D721Med (cell line): ENCODE measurements at places on chromosomes 1 and 21.
A peak's percentile ranks its signal among the peaks of the same experiment; 100 is the strongest.

DNA sequence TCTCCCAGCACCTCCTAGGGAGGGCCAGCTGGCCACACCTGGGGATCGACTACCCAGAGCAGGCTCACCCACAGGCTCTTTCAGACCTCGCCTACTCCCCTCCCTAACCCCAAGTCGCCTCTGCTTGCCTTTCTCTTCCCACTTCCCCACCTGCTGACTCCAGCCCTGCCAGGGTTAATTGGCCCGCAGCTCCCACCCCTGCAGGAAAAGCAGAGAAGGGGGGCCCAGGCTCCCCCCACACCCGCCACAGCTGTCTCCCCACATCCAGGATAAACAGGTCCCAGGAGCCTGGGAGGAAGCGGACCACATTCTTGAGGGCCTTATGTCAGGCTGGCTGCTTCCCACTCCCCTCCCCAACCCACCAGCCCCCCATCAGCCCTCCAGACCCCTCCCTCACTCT is 45.0 kb downstream of the TAS1R2 start:
- no peak for DNase-seq

GRCh38 chr1:155729031-155729898 is 40.4 kb downstream of the DAP3 start:
- DNase-seq, result no peak

- DNase-seq, result no peak
Observed at GRCh38 chr1:26020941-26021646, 481 bp upstream of the EXTL1 start.

- no peak for DNase-seq
Observed at GRCh38 chr1:198676253-198676652, 37.4 kb downstream of the PTPRC start.

DNA sequence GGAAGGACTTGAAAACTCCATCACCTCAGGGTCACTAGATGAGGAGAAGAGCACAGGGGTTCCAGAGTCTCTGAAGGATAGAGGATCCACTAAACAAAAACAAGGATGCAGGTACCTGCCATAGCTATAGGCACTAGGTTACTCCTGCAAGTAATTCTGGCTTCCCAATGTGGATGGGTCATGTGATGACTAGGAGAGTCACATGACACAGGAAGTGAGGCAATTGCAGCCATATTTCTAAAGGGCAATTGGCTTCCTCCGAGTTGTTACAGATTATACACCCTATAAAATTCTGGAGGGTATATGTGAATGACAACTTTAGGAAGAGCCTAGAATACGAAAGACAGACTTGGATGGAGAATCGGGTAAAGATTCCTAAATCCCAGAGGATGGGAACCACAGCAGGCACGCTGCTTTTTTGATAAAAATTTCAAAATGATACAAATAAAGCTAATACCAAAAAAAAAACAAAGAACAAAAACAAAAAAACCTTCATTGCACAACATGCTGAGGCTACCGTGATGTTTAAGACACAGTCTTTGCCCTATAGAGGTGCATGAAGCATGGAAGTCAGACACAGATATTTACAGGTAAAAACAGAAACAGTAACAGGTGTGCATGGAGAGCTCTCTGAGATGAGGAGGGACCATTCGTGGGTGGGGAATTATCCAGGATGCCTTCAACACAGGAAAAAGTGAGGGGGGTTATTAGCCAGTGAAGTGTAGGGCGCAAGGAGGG is 10.5 kb downstream of the MTX1 start:
- peak; percentile 79 for DNase-seq

DNA sequence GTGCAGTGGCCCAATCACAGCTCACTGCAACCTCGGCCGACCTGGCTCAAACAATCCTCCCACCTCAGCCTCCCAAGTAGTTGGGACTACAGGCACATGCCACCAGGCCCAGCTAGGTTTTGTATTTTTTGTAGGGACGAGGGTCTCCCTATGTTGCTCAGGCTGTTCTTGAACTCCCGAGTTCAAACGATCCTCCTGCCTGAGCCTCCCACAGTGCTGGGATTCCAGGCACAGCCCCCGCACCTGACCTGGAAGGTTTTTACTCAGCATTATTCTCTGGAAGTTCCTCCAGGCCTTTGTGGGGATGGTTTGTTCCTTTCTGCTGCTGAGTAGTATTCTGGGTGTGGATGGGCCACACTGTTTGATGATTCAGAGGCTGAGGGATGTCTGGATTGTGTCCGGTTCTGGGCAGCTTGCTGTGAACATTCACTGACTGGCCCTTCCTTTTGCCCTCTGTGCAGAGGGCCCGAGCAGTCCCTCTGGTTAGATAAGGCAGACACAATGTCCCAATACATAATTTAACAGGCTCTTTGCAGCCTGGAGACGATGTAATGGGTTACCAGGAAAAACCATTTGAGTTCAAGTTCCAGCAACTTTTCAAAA is 6.0 kb upstream of the TRAPPC10 start:
- no peak for DNase-seq

- DNase-seq, result no peak
Observed at GRCh38 chr1:15627343-15627988, 10.2 kb downstream of the DDI2 start.

- no peak for DNase-seq
Observed at GRCh38 chr1:27949027-27949426, 10.7 kb upstream of the XKR8 start.

GRCh38 chr1:1398677-1399186 is 403 bp downstream of the CCNL2 start:
- DNase-seq, result no peak

DNA sequence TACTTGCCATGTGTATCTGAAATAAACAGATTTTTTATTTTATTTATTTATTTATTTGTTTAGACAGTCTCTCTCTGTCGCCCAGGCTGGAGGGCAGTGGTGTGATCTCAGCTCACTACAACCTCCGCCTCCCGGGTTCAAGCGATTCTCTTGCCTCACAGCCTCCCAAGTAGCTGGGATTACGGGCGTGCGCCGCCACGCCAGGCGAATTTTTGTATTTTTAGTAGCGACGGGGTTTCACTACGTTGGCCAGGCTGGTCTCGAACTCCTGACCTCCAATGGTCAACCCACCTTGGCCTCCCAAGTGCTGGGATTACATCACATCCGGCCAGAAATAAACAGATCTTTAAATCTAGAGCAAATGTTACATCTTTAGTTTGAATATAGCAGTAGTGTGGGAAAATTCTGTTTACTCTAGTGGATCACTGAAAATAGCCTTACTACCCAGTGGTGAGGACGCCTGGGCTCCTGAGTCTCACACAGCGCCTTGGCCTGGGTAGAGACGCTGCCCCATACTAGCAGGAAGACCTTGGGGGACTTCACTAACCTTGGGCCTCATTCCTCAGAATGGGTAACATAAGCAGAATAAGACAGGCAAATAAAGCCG is 709 bp downstream of the GART start:
- no peak for DNase-seq

DNA sequence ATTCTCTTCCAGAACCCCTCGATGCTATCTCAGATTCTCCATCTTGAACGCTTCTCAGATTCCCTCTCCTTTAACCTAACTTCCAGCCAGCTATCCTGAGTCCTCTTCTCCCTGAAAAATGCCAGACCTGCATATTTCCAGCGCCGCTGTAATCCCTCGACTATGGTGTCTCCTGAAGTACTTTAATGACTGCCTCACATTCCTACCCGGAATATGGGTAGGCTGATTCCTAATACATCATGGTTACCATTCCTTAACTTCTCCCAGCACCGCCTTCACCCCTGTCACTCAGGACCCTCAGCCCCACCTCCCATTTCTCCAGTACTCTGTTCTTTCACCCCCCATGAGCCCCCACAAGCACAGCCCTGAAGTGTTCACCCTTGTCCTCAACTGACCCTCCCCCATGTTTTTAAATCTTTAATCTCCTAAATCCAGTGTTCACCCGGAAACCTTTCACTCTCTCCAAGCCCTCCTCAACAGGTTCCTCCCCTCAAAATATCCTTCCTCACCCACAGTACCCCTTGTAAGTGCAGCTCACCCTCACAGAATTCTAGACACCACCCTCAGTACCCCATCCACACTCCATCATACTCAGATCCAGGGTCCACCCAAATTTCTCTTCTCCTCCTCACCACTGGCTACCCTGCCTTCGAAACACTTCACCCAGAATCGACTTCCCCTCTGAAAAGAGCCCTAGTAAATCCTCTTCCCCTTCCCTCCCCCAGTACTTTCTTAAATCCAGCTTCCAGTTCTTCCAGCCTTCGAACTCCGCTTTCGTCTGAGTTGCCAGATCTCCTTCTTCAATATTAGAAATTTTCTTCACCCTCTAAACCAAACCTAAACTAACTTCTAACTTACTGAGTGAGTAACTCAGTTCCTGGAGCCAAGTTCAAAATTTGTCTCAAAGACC is 922 bp downstream of the CPT2 start:
- DNase-seq, result no peak
